ENCODE measurements at places on chromosomes 7 and 10.

DNA sequence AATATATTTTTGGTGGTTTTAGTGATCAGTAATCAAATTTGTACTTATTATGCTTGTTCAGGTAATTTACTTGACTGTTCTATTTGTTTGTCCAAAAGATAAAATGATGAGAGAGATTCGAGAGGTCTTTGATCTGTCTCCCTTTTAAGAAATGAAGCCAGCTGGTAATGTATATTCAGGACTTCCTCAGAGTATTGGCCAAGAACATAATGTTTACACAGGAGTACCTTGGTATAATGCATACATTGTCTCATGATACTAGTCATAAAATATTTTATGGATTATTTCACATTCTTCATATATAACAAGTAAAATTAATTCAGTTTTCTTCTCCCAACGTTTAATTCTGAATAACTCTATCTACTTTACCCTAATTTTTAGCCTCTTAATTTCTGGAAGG is 100.9 kb downstream of the REEP3 start:
- no peaks in the 10 kb centered on the region for H3K4me1 ChIP-seq
- H3K27me3 ChIP-seq = no peaks in the 10 kb centered on the region
- H3K36me3 ChIP-seq = no peaks in the 10 kb centered on the region
- H3K27ac ChIP-seq = no peak overlapping the region
- no peak for DNase-seq

DNA sequence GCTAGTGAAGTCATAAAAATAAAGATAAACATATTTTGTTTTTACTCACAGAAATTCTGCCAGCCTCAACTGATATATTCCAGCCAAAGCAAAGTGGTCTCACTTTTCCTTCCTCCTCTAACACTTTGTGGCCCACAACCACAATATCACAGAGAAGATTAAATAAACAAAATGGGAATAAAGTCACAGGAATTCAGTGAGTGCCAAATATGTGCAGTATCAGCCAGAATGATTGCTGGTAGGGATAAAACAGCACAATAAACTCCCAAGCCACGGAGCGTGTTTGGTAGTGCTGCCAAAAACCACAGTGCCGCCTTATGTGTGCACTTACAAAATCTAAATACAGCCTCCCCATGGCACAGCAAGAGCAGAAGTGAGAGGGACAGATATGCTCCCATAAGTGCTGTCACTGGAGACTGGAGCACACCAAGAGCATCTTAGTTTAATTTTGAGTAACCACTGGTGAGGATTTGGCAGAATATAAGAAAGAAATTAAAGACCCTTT is 155.8 kb downstream of the POM121L12 start:
- no peaks in the 10 kb centered on the region for H3K4me1 ChIP-seq
- no peaks in the 10 kb centered on the region for H3K36me3 ChIP-seq
- no peaks in the 10 kb centered on the region for H3K27me3 ChIP-seq

DNA sequence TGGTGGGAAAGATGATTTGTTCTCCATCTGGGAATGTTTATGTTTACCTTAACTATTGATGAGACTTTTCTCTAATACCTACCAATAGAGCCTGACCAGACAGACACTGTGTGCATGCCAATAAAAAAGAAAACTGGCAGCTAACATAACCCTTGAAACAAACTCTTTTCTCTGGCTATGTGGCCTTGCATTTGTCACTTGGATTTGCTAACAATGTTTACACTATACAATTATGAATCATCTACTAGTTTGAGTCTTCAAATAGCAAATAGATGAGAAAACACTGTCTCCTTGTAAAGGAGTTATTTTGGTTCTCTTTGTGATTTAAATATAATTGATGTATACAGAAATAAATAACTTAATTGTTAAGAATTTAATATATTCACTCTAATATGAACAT is 273.1 kb downstream of the SEMA3D start:
- H3K27me3 ChIP-seq = no peaks in the 10 kb centered on the region
- H3K4me1 ChIP-seq = no peaks in the 10 kb centered on the region
- no peak overlapping the region for H3K4me3 ChIP-seq

- peaks cover 30% of the 10 kb centered on the region for H3K4me1 ChIP-seq
- no peaks in the 10 kb centered on the region for H3K27me3 ChIP-seq
- peak overlapping the region; percentile 81 for H3K27ac ChIP-seq
- H3K4me3 ChIP-seq = no peak overlapping the region
- no peaks in the 10 kb centered on the region for H3K36me3 ChIP-seq
These were observed 268.5 kb downstream of the RPS24 start for GRCh38 chr10:78301891-78302738.

DNA sequence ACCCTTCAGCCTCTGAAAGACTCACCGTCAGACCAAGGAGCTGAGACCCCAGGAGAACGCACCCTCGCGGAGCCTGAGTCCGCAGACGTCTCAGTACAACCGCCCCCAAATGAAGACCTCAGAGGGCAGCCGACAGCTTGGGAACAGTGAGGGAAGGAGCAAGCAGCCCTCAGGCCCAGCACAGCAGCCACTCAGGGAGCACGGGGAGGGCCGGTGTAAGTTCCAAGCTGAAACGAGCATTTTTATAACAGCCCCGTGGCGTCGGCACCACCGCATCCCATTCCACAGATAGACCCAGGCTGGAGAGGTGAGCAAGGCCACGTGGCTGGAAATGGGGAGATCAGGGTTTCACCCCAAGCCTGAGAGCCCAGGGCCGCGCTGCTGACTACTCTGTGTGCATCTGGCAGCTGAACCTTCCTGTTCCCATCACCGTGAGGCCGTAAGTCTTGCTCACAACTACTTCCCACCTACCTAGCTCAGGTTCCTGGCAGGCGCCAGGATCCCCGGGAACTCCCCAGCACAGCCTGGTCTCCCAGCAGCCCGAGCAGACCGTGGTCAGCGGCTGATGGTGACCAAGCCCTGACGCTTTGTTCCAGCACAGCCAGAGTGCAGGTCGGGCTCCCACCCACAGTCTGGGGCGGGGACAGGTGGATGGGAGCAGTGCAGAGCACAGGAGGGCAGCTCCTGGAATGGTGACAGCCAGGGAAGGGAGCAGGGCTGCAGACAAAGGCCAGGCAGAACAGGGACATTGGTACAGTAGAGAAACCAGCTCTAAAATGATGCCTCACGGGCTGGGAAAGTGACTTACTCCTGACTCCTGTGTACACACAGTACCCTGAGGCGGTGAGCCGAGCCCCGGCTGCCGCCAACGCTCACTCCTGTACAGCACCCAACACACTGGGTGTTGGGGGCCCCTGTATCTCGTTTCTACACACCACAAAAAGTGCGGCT is 6.1 kb upstream of the NOM1 start:
- H3K4me3 ChIP-seq = no peak overlapping the region
- no peak for DNase-seq
- no peaks in the 10 kb centered on the region for H3K4me1 ChIP-seq

GRCh38 chr10:131580674-131581073 is 269.2 kb upstream of the TCERG1L start:
- no peaks in the 10 kb centered on the region for H3K36me3 ChIP-seq
- DNase-seq = no peak
- no peaks in the 10 kb centered on the region for H3K27me3 ChIP-seq
- H3K4me1 ChIP-seq = peaks cover 7% of the 10 kb centered on the region
- no peak overlapping the region for H3K27ac ChIP-seq
- no peak overlapping the region for H3K4me3 ChIP-seq

DNA sequence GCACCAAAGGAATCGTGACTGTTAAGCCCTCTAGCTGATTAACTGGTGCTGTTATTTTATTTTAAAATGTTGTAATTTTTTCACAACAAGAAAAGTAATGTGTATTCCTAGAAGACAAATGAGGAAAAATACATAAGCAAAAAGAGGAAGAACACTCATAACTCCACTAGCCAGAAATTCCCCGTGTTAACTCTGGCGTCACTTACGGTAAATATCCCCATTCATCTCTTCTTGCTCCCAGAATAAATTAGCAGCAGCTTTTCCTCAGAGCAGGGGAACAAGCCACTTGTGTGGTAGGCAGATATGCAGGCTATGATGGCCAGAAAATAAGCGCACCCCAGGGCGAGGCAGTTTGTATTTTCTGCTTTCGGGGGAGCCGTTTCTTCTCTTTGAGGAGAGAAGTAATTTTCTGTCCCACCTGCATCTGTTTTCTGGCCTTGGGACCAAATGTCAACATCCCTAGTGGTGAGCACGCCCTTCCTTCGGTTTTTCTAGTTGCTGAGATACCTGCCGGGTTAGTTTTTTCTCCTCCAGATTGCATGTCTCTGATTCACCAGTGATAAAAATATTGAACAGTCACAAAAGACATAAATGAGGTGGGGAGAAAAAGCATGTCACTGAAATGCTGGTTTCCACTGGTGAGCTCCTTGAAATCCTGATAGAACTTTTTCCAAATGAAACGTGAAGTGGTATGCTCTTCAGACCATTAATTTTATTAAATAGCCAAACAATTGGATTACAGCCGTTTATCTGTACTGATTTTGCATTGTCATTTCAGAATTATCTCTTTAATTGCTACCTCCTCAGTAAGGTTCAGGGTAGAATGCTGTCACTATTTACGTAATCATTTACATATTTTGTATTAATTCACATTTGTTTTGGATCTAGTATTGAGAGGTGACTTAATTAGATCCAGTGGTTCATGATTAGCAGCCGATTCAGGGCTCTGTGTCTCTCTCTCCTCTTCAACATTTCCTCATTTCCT is 268.1 kb downstream of the CAMK1D start:
- DNase-seq = peak; percentile 46
- H3K4me1 ChIP-seq = no peaks in the 10 kb centered on the region
- no peaks in the 10 kb centered on the region for H3K36me3 ChIP-seq
- no peak overlapping the region for H3K4me3 ChIP-seq

DNA sequence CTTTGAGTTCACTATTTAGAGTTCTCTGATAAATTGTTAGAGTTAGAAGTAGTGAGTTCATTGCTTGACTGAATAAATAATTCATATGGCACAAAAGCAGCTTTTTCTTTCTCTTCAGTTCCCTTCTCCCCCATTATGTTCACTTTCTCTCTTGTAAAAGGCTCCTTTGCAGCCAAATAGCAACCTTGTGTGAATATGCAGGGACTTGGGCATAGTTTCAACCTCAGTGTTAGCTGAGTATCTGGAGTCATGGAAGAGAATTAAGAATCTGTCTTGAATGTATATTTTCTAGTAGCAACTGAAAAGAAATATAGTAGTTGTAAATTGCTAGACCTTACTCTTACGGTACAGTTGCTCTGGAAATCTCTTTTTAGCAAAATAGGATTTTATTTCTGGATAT is 31.9 kb downstream of the ZEB1 start:
- no peaks in the 10 kb centered on the region for H3K36me3 ChIP-seq
- peak; percentile 58 for DNase-seq
- peak overlapping the region; percentile 38 for H3K27ac ChIP-seq
- no peaks in the 10 kb centered on the region for H3K27me3 ChIP-seq

GRCh38 chr10:65827359-65827758 is 1098.5 kb upstream of the LRRTM3 start:
- H3K36me3 ChIP-seq = no peaks in the 10 kb centered on the region
- no peak overlapping the region for H3K4me3 ChIP-seq
- H3K27ac ChIP-seq = no peak overlapping the region

- peaks cover 18% of the 10 kb centered on the region for H3K36me3 ChIP-seq
- peak overlapping the region; percentile 42 for H3K27ac ChIP-seq
- peaks cover 12% of the 10 kb centered on the region for H3K27me3 ChIP-seq
- peak; percentile 57 for DNase-seq
These were observed 6.6 kb downstream of the SFRP5 start for GRCh38 chr10:97765201-97765600.

DNA sequence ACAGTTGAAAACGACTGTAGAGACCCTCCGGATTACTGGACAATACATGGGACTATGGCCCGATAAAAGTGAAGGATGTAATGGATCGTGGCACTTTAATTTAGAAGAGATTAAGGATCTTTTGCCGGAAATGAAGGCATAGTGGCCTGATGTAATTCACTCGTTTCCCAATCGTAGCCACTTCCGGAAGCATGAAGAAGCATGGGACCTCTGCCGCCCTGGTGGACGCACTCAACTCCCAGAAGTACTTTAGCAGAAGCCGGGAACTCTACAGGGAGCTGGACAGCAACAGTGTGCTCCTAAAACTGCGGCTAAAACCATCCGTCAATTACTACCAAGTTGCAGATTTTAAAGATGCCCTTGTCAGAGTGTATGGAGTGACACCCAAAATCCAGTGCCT is 59.6 kb upstream of the NUPR2 start:
- H3K36me3 ChIP-seq = no peaks in the 10 kb centered on the region
- H3K4me3 ChIP-seq = peak overlapping the region; percentile 43
- H3K27ac ChIP-seq = no peak overlapping the region

DNA sequence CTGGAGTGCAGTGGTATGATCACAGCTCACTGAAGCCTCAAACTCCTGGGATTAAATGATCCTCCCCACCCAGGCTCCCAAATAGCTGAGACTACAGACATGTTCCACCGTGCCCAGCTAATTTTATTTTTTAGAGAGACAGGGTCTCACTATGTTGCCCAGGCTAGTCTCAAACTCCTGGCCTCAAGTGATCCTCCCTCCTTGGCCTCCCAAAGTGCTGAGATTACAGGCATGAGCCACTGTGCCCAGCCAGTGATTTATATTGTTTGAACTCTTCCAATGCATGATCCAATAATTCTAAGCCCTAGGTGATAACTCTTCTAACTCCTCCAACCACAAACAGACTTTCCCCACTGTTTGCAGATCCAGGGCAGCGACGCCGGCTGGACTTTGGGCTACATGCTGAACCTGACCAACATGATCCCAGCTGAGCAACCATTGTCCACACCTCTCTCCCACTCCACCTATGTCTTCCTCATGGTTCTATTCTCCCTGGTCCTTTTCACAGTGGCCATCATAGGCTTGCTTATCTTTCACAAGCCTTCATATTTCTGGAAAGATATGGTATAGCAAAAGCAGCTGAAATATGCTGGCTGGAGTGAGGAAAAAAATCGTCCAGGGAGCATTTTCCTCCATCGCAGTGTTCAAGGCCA is 41.8 kb upstream of the CC2D2B start:
- no peak overlapping the region for H3K27ac ChIP-seq
- H3K27me3 ChIP-seq = no peaks in the 10 kb centered on the region
- H3K36me3 ChIP-seq = peaks cover 5% of the 10 kb centered on the region
- no peak for DNase-seq

DNA sequence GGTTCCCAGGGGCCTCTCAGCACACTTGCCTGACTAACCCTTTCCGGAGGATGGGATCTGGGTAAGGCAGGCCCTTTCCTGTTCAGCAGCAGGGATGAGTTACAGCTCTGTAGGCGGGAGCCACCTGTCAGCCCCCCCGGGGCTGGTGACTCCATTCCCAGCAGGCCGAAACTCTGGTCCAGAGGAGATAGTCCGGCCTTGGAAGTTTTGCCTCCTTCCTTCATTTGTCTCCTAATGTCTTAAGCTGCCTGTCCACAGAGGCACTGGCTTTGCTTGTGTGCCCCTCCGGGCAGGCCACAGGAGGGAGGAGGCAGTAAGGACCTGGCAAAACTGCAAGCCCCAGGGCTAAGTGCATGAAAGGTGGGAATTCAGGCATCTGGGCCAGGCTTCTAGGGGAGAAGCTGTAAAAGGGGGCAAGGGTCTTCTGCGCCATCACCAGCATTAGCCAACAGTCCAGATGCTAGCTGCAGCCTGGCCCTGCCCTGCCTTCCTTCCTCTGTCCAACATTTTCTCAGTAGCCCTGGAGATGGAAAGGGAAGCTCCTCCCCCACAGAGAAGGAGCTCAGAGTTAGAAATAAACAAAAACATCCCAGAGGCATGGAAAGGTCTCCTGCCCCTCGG is 1.2 kb downstream of the ADIRF start:
- DNase-seq = peak; percentile 74
- peaks cover 34% of the 10 kb centered on the region for H3K27me3 ChIP-seq
- no peaks in the 10 kb centered on the region for H3K36me3 ChIP-seq
- H3K4me1 ChIP-seq = peaks cover 59% of the 10 kb centered on the region

- no peak overlapping the region for H3K4me3 ChIP-seq
- no peaks in the 10 kb centered on the region for H3K27me3 ChIP-seq
- peaks cover 9% of the 10 kb centered on the region for H3K4me1 ChIP-seq
These were observed 152.0 kb upstream of the PITRM1 start for GRCh38 chr10:3324612-3325038.

All from muscle of leg (tissue), 16 donors.